Activated B cell treated with CpG ODN at 0.5 μM for 24 hours (primary cell): ENCODE measurements at places on chromosomes 2 and 18. TPM values are rescaled to one million over a fixed set of nuclear protein-coding genes. Genes with fewer than 3 reads are reported as not detected.

The DPYSL5 gene
- total RNA-seq, result not detected in 2 replicates

DNA sequence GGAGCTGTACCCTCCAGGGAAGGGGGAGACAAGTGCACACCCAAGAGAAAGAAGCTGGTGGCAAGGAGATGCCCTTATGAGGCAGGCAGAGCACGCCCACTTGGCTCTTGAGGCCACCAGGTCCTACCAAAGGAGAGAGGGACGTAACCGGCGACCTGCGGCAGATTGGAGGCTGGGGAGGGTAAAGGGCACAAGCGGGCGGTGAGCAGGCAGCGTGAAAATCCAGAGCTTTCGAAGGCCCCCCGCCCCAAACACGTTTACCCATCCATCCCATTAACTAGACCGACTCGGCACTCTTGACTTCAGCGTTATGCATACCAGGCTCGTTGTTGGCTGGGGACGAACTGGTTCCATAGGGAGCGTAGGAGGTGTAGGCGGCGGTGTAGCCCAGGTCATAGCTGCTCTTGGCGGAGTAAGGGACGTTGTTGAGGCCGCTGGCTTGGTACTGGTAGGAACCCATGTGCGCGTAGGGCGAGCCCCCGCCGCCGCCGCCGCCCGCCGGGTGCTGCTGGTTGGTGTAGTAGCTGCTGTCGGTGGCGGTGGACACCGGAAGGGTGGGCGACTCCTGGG, 794 bp downstream of the DLX2 start:
- DNase-seq, result no peak

The DLGAP1 gene
- 0.10 and 0.18 TPM in 2 replicates for total RNA-seq

DNA sequence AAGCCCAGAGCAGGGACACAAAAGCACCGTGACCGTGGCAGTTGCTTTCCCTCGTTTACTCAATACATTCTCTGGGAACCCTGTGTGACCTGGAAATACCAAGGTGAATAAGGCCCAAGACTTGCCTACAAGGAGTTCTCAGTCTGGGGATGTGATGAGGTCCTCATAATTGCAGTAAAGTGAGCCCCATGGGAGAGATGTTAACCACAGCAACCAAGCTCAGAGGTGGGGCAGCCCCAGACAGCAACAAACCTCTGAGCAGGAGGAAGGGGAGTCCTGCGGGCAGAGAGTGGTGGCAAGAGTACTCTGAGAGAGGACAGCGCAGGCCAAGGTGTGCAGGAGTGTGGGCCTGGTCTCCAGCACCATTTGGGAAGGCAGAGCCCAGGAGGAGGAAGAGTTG, 91.6 kb downstream of the TTC32 start:
- no peak for DNase-seq

GRCh38 chr2:182048088-182048487, 62.4 kb downstream of the PPP1R1C start:
- DNase-seq, result no peak

GRCh38 chr2:8850845-8851487, 13.6 kb upstream of the KIDINS220 start:
- DNase-seq, result no peak

- no peak for DNase-seq
Observed at GRCh38 chr2:204357286-204357685, 188.0 kb upstream of the PARD3B start.

GRCh38 chr2:229206548-229206947, 64.5 kb downstream of the PID1 start:
- DNase-seq, result no peak

The C18orf63 gene
- total RNA-seq, result not detected in 2 replicates

DNA sequence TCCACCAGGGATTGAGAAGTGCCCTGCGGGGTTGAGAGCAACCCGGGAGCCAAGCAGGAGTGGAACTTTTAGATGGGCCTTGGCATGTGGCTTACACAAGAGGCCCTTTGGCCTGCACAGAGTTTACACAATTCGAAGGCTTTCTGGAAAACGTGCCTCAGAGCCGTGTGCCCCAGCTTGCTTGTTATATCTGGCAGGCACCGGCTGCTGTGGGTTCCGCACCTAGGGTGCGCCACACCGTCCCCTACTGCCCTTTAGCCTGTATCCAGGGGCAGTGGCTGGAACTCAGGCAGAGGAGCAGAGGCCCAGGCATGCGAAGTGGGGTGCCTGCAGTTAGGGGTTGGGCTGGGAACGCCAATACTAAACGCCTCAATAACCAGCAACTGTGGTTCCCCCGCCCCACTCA, 32.9 kb upstream of the EDAR start:
- DNase-seq, result no peak

GRCh38 chr2:145302886-145303285, 783.0 kb upstream of the ZEB2 start:
- DNase-seq, result no peak

DNA sequence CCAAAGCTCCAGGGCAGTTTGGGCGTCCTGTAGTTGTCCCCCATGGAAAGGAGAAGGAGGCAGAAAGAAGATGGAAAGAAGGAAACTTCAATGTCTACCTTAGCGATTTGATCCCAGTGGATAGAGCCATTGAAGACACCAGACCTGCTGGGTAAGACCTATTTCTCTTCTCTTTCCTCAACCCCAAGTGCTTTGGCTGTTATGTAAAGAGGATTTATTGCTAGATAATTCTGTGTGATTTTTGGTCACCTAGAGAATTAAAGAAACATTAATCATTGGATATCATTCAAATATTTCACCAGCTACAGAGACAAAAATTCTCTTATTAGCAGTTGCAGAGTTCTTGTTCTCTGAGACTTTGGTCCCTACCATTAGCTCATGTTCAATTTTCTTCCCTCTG, 1.9 kb downstream of the GALNT5 start:
- no peak for DNase-seq

The LTBP1 gene
- total RNA-seq, result 0.07 TPM in 1 of 2 replicates, not detected in the other

GRCh38 chr2:17282245-17282644, 236.0 kb downstream of the RAD51AP2 start:
- no peak for DNase-seq

The CFC1B gene
- total RNA-seq, result not detected in 2 replicates

DNA sequence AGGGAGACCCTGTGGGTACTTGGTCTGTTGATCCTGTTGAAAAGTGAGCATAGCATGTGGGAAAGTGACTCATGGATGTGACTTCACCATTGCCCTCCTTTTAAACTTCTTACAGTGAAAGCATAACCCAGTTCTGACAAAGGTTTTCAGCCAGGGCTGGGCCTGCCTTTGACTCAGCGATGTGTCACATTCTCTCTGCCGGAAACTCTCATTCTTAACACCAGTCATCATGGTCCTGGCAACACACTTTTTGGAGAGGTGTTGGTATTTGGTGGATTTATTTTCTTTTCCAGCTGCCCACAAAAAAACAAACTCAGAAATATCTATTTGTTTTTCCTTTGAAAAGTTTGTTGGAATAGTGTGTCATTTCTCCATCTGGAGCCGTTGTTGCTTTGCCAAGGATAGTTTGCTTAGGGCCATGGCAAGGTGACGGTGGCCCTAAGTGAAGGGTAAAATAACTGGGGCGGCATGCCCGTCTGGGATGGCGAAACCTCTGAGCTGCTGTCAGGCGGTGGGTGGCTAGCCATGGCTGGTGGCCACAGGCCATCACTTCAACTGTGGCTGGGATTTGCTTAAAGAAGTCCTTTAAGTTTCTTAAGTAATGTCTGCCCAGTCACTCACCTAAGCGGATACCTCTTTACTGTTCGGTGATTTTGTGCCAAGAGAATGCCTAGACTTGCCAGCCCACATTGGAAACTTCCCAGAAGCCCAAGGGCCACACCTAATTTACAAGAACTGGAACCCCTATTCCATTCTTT, 123.3 kb downstream of the LTBP1 start:
- DNase-seq, result no peak

DNA sequence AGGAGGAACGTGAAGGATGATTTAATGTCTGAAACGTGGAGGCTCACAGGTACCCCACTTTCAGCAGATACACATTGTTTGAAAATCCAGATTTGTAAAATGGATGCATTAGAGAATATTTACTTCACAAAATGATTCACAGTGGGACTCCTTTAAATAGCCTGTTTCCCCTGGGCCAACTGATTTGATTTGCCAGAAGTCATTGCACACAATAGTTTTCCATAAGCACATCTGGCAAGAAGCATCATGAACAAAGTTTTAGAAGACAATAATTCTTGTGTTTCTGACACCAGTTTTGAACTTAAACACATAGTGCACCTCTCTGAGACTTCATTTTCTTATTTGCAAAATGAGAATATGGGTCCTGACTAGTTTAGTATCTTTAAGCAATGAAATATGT, 451.4 kb upstream of the SLC14A2 start:
- no peak for DNase-seq

The DAPL1 gene
- total RNA-seq, result not detected in 2 replicates

DNA sequence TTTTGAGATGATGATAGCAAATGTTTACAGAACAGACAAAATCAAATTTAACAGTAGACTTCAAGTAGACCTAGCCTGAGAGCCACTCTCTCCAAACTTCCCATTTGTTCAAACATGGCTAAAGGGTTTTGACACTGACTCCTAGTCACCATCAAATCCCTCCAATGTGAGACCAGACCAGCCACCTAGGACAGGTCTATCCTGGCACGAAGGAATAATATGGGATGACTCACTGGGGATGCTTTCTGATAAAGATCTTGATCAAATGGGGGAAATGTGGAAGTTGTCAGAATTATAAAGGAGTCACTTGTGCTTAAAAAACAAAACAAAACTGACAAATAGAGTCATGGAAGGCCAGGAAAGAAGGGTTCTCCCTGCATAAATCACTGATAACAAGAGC, 95.7 kb downstream of the EDAR start:
- no peak for DNase-seq

DNA sequence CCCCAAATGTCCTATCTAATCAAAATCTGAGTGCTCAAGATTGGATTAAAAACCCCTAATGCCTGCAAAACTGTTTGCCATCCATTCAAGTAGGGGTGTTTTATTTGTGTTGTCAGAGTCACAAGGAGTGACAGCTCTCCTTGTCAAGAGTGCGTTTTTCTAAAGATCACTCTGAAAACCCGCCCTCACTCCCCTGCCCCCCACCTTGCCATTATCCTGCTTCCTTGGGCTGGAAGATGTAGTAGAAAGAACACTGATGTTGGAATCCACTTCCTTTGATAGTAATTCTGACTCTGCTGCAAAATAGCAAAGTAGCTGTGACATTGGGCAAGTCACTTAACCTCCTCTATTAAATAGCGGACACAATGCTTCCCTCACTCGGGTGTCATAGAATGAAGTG, 155.6 kb downstream of the TSN start:
- no peak for DNase-seq

The SLC16A14 gene
- total RNA-seq, result 2.9 and 3.7 TPM in 2 replicates

The RAD51AP2 gene
- total RNA-seq, result not detected in 2 replicates

GRCh38 chr2:143936848-143937722, 582.8 kb downstream of the ZEB2 start:
- DNase-seq, result peak; percentile 24

DNA sequence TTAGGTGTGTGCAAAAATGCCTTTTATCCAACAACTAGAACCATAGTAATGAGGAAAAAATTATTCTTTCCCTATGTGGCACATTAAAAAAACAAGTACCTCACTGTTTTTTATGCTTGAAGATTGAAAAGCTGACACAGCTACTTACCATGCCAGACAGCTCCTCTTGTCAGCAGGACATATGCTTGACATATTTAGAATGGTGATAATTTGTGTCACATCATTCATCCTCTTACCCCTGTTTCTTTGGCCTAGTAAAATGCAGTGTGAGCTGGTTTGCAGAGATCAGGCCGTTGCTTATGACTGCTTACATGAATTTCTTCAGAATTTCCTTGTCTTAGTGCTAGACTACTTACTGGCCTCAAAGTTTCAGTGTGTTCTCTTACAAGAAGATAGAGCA, 869.9 kb downstream of the LRP1B start:
- DNase-seq, result no peak

DNA sequence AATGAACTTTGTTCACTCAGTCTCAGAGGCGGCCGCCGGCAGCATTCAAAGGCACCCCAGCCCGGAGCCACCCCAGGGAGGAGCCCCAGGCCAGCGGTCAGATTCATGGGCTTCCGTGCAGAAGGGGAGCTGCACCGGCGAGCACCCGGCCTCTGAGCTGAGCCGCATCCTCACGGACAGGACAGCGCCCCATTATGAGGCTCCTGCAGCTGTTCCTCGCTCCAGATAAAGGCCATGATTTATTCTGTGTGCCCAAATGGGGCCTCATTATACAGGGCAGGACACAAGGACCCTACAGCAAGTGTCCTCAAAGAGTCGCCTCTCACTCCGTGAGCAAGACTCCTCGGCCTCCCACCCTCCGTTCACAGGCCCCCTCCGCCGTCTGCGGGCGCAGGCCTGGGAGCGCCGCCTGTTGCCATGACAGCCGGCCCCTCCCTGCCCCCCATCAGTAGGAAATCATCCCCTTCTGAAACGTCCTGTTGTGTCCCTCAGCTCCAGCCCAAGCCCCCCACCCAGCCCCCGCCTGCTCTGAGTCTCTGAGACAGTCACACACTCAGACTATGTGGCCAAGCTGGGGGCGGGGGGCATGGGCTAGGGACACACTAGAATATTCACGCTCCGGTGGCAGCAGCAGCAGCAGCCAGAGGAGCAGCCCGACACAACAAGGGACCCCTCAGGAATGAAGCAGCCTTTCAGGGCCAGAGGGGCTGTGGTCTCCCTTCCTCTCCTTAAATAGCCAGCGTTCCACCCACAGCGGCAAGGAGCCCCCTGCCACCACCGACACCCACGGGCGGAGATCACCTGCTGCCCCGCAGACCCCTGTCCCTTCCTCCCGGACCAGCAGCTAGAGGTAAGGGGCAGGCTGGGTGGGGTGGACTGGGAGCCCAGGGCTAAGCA, at the start of gene GPR17:
Gene GPR17, plus strand, starts transcription at position 759 of the 897 bp plus-strand sequence. CDS start 4,583 bp downstream, outside the sequence.
- DNase-seq, result no peak

DNA sequence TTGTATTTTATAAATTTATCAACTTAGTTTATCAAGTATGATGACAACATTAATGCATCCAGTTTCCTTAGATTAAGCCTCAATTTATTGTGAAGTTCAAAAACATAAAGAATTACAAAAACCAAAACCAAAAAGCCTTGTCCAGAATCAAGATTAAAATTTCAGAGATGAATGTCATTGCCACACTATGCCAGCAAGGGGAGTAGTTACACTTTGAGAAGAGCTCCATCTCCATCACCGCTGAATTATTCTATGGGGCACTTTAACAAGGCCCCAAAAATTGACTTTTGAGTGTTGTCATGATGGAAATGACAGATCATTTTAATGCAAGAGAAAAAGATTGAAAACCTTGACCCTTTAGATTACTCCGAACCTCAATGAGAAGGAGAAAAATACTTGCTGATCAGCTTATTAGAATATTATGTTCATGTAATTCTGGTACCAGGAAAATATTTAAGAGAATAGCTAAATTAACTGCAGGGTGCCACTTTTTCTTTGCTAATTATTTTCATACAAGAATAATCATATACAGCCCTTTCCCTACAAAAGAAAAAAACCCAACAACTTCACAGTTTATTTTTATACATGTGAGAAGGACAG, 152.5 kb upstream of the AQP4 start:
- no peak for DNase-seq
